A549 treated with CpdA at 1 μM for 4 hours (cell line): ENCODE measurements at places on chromosomes 4 and X. TPM values are rescaled to one million over a fixed set of nuclear protein-coding genes. Genes with fewer than 3 reads are reported as not detected.

The FAM47C gene
- total RNA-seq: not detected in 5 replicates

The DCAF4L1 gene
- total RNA-seq: 0.10 to 0.30 TPM (median 0.17 TPM) in 5 replicates

The RAB9B gene
- 0.05 TPM in 3 of 5 replicates, not detected in the others for total RNA-seq

The BEND2 gene
- total RNA-seq: not detected in 5 replicates

The FAM9C gene
- not detected in 5 replicates for total RNA-seq

The GCNA gene
- total RNA-seq: 0.76 to 1.7 TPM (median 1.2 TPM) in 5 replicates

The FHIP1A gene
- 0.05 to 0.43 TPM (median 0.08 TPM) in 5 replicates for total RNA-seq

The STPG2 gene
- not detected in 5 replicates for total RNA-seq
